Fibroblast of skin of scalp (primary cell): ENCODE measurements at places on chromosomes 12 and 14.

DNA sequence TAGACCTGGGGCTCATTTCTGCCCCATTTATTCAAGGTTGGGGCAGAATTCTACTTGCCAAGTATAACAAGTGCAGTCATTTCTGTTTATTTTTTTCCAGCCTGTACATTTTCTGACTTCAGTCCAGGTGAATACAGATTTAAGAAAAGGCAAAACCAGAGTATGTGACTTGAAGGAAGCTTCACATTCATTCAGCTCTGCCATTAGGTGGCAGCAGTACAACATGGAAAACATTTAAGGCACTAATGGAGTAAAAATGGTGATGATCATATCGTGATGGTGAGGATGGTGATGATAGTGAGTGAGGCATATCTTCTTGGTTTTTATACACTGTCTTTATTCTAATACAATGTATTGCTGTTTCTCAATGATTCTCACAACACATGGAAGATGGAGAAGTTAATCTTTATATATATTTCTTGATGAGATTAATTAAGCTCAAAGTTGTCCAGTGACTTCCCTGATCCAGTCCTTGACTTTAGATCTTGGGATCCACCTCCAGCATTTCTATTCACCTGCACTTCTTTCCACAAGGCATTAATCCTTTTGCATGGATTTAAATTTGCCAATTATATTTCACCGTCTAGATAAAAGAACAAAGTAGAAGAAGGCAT, 176.7 kb upstream of the SEL1L start:
- peak; percentile 38 for DNase-seq

GRCh38 chr12:124454352-124454725, 113.1 kb downstream of the NCOR2 start:
- DNase-seq, result no peak

DNA sequence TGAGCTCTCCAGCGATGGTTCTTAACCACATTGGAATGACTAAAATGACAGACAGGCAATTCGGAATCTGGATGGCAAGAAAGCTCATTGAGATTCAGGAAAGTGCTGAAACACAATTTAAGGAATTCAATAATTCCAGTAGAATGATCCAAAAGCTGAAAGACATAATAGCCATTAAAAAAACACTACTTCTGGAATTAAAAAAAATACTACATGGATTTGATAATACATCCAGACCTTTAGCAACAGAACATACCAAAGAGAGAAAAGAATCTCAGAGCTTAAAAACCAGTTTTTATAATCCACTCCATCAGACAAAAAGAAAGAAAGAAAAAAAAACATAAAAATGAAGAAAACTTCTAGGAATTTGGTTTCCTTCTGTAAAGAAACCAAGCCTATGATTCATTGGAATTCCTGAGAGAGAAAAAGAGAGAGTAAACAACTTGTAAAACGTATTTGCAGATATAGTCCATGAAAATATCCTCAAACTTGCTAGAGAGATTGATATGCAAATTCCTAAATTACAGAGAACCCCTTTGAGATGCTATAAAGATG, 52.8 kb downstream of the SLCO1B1 start:
- peak; percentile 37 for DNase-seq

DNA sequence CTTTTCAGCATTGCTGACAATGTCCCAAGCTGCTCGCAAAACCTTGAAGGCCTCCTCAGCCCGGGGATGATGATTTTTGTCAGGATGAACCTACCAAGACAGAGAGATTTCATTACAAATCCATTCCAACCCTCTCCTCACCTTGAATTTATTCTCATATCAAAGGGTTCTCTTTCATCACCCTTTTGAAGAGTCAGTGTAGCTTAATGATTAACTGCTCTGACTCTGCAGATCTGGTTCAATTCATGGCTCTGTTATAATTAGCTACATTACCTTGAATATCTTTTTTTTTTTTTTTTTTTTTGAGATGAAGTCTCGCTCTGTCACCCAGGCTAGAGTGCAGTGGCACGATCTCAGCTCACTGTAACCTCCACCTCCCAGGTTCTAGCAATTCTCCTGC, 5.6 kb downstream of the ORMDL2 start:
- no peak for DNase-seq

DNA sequence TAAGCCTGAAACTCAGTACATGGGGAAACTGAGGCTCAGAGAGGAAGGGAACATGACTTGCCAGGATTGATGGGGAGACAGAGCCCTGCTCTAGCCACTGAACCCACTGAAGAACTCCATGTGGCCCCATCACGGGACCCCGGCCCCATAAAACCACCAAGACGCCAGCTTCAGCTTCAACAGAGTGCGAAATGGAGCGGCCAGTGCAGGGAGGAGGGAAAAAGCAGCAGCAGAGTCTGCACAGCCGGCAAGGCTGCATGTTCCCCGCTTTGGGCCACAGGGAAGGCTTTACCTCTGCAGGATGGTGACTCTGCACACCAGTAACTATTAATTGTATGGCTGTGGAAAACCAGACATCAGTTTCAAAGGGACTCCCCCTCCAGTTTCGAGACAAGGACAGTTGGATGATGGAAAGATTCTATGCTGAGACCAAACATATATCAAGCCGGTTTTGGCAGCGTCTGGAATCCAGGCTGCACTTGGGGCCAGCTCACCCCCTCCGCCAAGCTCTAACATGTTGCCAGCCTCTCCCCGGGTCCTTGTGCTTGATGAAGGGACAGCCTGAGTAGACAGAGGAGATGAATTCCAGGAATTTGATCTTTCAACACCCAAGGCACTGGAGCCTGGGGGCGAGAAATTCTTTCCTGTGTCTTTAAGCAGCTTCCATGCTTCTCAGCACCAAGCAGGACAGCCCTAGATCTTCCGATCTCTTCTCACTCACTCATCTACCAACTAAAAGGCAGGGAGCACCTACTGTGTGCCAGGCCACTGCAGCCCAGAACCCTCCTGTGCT, 55.7 kb upstream of the BCL11B start:
- DNase-seq, result peak; percentile 36

- no peak for DNase-seq
Measured at GRCh38 chr14:97546491-97547230, 749.5 kb downstream of the VRK1 start.

DNA sequence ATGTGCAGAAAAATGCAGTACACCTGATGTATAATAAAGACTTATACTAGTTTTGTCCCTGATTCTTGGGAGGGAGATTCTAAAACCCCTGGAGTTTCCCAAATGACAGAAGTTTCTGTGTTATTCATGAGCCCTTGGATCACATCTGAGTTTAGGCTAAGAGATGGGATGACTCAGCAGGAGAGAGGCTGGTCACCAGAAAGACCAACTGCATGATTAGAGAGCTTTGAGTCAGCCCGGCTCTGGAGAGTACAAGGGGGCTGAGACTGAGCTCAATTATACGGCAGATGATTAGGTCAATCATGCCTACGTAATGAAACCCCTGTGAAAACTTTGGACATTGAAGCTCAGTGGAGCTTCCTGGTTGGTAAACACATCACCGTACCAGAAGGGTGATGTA, 174.2 kb downstream of the SSPN start:
- peak; percentile 75 for DNase-seq

GRCh38 chr12:1171657-1172408, 180.8 kb downstream of the ERC1 start:
- no peak for DNase-seq

DNA sequence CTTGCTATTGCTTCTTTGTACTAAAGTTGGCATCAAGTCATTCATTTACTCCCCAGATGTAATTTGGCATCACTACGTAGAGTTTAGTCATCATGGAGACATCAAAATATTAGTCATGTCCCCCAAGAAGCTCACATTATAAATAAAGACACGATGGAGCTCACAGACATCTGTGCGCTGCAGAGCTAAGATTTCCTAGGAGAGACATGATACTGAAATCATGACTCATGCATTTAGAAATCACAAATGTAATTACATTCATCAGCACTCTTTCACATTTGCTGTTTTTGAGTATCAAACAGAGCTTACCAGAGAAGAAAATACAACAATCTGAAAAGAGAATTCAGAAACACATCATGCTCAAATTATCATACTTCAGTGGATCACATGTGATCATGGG, 169.8 kb downstream of the LRIG3 start:
- peak; percentile 94 for DNase-seq

- no peak for DNase-seq
Measured at GRCh38 chr14:49479432-49479831, 106.7 kb downstream of the RPS29 start.

DNA sequence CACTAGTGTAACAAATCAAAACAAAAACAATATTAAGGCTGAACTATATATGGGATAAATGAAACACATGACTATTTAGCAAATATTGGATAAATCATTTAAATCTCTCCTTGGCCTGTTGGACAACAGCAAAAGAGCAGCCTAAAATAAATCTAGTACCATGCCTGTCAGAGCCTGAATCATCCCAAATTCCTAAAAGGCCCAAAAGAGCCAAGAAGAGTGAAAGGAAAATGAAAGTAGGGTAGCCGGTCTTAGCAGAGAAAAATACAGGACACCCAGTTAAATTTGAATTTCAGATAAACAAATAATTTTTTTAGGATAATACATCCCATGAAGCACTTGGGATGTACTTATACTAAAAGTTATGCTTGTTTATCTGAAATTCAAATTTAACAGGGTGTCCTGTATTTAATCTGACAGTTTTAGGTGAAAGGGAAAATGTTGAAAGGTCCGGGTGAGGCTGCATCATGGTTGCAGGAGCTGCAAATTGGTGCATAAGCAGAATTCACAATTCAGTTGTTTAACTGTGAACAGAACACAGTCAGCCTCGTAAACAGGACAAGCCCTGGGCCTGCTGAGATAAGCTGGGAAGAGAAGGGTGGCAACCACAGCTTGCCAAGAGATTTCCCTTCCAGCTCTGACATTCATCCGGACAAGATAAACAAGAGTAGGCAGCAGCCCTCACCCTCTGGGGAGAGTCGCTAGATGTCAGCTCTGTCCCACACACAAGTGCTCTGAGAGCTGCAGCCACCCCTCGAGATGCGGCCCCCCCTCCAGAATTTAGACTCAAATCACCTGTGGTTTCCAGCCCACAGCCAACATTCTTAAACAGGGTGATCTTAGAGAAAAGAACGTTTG, 30.3 kb downstream of the DMAC2L start:
- peak; percentile 93 for DNase-seq

- DNase-seq, result no peak
Measured at GRCh38 chr12:6443361-6443983, 1.3 kb upstream of the CD27 start.

DNA sequence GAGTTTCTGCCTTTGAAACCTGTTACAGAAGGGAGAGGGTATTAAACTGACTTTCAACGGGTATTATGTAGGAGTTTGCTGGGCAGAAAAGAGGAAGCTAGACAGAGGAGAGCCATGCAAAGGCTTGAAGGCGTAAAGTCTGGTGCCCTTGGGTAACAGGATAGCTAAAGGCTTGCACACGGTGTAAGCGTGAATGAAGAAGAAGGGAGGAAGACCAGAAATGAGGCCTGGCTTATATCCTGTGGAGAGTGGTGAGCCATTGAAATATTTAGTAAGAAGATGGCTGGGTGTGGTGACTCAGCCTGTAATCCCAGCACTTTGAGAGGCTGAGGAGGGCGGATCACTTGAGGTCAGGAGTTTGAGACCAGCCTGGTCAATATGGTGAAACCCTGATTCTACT, 22.6 kb downstream of the SUDS3 start:
- no peak for DNase-seq

GRCh38 chr12:110555577-110556406, 27.3 kb downstream of the PPTC7 start:
- DNase-seq, result peak; percentile 72

DNA sequence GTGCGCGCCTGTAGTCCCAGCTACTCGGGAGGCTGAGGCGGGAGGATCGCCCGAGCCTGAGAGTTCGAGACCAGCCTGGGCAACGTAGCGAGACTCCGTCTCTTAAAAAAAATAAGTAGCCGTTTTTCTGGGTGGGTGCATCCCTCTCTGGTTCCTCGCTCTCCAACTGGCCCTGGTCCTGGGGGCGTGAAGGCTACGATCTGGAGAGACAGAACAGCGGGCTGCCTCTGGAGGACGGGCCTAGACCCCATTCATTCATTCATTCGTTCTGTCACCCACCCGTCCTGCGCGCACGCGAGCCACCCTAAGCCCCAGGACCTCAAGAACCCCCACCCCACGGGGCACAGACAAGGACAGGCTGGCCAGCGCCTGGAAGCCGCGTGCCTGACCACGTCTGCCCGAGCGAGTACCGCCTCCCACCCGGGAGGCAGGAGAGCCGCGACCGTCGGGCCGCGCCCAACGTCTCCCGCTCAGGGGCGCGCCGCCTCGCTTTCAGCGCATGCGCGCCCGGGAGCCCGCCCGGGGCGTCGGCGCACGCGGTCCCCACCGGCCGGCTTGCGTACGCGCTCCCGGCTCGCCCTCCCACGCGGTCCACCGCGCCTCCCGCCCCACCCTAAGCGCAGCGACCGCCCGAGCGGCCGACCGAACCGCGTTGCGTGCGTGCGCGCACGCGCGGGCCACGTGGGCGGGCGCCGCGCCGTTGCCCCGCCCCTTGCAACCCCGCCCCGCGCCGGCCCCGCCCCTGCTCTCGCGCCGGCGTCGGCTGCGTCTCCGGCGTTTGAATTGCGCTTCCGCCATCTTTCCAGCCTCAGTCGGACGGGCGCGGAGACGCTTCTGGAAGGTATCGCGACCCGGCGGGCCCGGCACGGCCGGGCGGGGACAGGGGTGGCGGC, at the start of gene RAN:
Gene RAN (plus strand): TSS at position 781 of the 893 bp plus-strand sequence. CDS start 528 bp downstream, outside the sequence.
- peak; percentile 97 for DNase-seq

- no peak for DNase-seq
Measured at GRCh38 chr14:60768602-60769001, 34.0 kb downstream of the MNAT1 start.

GRCh38 chr14:72201645-72202044, 269.4 kb downstream of the RGS6 start:
- DNase-seq, result no peak

DNA sequence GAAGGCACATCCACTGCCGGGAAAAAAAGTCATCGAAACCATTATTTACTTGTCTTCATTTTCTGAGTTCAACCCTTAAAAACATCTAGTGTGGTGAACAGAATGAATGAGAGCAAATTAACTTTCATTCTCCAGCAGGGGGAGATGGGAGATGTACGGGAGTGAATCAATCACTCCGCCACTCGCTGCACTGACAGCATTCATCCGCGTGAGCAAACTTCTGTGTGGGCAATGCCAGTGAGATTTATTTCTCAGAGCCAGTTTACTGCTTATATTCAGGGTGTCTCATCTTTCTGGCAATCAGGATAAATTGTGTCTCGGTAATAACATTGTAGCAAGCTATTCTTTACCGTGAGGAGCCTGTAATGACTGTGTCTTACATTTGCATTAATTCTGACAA, 463.6 kb upstream of the MIS18BP1 start:
- DNase-seq, result no peak

- DNase-seq, result no peak
Measured at GRCh38 chr12:15143467-15143866, 77.8 kb downstream of the RERG start.

DNA sequence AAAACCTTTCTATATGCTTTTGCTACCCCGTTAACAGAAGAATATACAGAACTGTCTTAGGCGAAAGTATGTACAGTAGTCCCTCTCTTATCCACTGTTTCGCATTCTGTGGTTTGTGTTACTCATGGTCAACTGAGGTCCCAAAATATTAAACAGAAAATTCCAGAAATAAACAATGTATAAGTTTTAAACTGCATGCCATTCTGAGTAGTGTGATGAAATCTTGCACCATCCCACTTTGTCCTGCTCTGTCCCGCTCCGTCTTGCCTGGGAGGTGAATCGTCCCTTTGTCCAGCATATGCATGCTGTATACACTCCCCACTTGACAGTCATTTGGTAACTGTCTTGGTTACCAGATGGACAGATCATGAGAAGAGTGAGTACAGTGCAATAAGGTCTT, 70.1 kb upstream of the STRN3 start:
- peak; percentile 66 for DNase-seq
